ENCODE measurements at places on chromosomes 6 and 20.
A peak's percentile ranks its signal among the peaks of the same experiment; 100 is the strongest.

DNA sequence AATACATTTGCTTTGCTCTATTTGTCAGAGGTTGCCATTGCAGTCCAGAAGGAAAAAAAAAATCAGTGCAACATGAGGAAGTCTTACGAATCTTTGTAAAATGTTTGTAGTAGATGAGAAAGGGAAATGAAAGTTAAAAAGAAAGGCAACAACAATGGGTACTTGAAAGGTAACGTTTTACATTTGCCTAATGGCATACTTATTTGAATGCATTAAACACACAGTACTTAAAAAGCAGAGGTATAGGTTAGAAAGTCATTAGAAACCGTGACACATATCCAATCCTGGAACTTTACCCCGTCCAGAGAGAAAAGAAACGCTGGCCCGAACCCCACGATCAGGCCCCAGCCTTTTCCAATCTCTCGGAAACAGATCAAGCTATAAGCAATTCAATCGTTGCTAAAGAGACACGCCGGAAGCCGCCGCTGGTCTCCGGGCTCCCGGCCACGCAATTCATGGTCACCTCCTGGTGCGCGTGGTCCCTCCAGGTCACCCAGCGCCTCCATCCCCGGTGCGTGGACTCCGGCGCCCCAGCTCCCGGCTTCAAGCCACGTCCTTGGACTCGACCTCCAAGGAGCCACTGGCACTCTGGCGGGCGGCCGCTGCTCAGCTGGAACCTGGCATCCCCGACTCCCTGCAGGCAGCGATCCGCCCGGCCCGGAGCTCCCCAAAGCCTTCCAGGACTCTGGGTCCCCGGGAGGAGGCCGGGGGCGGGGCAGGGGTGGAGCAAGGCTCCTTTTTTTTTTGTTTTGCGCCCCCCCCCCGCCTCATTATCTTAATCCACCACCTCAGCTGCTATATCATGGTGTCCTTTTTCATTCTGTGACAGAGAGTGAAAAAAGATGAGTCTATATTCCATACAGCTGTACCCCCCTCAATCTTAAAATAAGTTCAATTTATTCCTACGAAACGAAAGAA is at the start of gene SLC18B1:
Gene SLC18B1 (minus strand): TSS at position 687 of the 918 bp plus-strand sequence. CDS start 181 bp downstream, at position 506.
- peak; percentile 49 for DNase-seq

GRCh38 chr20:62656197-62656918 is 14.1 kb downstream of the SLCO4A1 start:
- no peak for DNase-seq

DNA sequence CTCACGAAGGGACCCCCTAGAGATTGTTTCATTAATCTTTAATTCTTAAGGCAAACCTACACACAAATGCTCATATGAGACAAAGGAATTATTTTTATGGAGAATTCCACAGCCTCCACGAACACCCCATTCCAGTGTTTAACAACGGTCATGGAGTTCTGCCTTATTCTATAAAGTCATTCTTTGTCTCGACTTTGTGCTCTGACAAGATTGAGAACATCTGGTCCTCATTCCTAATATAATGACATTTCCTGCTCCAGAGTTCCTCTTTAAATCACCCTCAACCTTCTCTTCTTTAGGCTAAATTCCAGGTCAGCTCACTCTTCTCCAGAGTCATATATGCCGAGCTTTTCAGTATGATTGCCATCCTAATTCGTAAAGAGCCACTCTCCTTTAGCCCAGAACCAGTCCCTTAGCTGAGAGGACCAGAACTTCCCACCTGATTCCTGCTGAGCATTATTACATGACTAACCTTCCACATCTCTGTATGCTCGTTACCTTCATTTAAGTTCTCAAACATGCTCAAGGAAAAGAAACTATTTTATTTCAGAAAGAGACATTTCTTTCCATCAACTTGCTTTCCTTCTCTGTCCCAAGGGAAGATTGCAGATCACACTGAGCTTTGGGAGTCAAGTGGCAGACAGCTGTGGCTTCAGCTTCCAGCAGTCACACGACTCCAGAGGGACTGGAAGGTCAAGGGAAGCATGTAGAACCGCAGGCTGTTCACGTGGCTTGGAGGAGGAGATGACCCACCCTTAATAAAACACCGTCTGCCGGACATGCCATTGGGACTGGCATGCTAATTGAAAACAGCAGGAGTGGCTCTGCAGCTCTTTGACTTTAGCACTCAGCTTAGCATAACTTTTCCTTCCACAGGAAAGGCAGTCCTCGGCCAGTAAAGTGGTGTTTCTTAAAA is 467.1 kb upstream of the HSF2 start:
- DNase-seq, result no peak

GRCh38 chr6:17902974-17903373 is 84.5 kb downstream of the KIF13A start:
- no peak for DNase-seq

- no peak for DNase-seq
These were observed 46.7 kb downstream of the SRC start for GRCh38 chr20:37392441-37393195.

DNA sequence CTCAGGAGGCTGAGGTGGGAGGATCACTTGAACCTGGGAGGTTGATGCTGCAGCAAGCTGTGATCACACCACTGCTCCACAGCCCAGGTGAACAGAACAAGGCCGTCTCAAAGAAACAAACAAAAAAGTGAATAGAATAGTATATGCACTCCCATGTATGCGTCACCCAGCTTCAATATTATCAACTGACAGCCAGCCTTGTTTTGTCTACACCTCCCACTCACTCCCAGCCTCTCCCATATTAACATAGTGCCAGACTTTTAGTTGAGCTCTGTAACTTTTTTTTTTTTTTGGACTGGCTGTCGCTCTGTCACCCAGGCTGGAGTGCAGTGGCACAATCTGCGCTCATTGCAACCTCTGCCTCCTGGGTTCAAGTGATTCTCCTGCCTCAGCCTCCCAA is 18.1 kb upstream of the ILRUN start:
- DNase-seq, result no peak

DNA sequence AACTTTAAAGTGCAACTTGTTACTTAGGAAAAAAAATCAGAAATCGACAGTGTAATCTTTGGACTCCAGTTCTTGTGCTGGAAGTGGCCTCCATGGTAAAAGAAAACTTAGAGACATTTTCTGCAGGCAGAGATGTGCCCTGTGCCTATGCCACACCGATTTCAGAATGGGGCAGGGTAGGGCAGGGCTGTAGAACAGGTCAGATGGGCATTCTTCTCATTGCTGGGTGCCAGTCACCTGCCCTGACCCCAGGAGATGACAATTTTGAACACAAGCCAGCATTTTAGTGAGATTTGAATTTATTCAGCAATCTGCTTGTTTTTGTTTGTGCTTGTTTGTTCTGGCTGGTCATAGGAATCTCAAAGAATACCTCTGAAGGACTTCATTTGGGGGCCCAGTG is 63.3 kb downstream of the SASH1 start:
- DNase-seq, result no peak

DNA sequence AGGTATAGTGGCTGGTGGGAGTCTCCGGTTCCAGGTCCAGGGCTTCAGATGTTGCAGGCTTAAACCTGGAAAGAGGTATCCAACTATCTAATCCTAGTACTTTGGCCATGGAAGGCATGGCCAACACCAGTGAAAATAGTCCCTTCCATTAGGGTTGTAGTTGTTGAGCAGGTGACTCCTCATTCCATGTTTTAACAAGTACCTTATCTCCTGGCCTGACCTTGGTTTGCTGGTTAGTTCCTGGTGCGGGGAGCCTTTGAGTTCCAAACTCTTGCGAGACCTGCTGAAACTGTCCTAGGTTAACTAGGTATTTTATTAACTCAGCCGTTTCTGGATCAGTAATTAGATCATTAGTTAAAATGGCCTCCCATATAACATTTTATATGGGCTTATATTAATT is 165.1 kb upstream of the PROKR2 start:
- DNase-seq, result no peak
